ENCODE measurements at places on chromosomes 4 and X.

- no peak for DNase-seq
Observed at GRCh38 chr4:141391771-141392170, 171.1 kb downstream of the ZNF330 start.

DNA sequence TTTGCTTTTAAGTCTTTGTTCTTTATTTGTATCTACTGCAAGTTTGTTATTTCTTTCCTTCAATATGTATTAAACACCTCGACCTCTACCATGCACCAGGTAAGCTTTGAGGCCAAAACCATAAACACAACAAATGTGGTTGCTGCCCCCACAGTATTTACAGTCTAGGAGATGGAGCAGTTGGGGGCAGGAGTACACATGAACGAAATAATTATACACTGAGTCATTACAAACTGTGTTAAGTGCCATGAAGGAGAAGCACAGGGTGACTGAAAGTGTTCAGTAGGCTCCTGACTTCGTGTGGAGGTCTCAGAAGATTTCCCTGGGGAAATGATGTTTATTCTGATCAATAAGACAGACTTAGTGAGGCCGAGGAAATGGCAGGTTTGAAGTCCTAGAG is 30.3 kb downstream of the SLC25A43 start:
- DNase-seq = no peak

DNA sequence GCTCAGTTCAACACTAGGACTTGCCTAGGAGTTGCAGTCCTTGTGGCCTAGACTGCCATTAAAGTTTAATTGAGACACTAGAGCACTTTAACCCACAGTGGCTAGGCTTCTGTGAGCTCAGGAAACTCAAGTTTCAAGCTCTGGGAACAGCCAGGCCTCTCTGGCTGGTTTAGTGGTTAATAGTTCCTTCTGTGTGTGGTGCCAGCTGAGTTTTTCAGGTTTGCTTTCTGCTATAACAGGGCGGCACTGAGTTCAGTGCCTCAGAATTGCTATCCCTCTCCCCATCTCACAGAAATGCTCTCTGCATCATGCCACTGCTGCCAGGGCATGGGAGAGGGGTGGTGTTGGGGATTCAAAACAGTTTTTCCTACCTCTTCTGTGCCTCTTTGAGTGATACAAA is 15.9 kb downstream of the MMAA start:
- no peak for DNase-seq

- no peak for DNase-seq
Observed at GRCh38 chr4:80732010-80732409, 298.5 kb upstream of the BMP3 start.

DNA sequence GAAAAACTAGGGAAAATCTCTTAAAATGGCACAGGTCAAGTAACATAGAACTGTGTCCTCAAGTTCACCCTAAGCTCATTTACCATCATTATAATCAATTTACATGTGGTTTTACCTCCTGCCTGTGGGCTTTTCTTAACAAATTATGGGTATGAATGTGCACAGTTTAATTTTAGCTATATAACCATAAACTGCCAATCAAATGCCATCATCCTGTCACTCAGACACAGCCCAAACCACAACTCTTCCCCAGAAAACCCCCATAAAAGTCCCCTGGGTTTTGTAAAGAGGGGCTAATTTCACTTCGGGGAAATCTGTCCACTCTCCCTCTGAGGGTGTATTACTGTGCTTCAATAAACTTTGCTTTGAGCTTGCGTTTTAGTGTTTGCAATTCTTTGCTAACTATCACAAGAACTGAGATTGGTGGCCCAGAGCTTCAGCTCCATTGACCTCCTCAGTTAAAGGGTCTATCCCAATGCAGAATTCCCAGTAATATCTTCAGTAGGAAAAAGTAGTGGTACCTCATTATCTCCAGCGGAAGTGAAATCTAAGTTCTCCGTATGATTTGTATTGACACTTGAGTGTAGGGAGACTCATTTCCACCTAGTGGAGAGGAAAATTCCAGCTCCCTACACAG is 394.6 kb downstream of the SPOCK3 start:
- DNase-seq = no peak

All from amniotic stem cell (primary cell).